ENCODE measurements at places on chromosomes 3 and 15.

GRCh38 chr3:10957976-10958749 is 34.4 kb upstream of the SLC6A1 start:
- no peak for DNase-seq

DNA sequence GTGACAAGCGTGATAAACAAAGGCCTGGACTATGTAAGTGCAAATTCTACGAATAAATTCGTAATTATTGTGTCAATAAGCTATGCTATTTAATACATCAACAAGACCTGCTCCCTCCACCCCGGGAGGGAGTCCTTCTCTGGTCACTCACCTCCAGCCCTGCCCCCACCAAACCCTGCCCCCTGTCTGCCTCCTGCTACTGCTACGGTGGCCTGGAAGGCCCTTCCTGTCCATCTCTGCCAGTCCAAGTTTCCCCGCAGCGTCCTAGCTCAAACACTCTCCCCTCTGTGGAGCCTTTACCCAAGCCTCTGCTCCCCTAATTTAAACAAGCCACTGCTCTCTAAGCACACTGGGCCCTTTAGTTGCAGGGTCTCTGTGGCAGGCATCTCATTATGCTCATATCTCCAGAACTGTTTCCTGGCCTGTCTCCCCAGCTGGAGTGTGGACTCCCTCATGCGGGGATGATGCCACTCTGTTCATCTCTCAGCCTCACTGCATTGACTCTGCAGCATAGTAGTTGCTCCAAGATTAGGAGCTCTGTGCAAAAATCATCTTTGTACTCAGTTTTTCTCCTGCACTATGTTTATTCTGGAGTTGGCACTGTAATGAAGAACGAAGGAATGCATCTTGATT is 241.2 kb downstream of the NTRK3 start:
- no peak for DNase-seq

DNA sequence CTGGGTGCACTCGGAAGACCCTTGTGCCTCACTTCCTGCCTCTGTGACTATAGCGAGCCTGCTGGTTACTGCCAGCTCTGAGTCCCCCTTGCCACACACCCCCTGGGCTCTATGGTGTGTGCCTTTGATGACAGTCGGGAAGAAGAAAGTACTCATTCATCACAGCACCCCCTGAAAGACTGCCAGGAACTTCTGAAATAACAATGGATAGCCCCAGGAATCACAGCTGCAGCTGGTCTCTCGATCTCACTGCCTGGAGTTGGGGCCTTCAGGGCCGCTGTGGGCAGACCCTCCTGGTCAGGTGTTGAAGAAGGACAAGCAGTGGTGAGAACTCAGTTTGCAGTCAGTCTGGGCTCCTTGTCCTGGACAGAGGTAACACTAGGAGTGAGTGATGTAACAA is 9.8 kb upstream of the RPP14 start:
- DNase-seq: no peak

DNA sequence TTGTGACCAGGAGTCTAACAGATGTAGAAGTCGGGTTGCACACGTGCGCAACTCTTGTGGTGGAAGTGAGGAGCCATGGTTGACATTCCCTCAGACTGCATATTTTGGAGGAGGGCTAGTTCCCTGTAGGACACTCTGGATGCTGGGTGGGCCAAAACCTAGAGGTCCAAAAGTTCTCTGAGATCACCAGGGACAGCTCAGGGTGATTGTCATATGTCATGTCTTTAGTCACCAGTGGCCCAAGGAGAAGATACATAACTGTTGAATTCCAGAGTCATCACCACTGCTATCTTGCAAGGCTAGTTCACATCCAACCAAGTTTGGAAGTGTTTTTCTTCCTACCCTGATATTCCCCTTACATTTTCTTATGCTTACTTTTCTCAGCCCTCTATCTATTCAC is 95.2 kb upstream of the C3orf80 start:
- DNase-seq: no peak

All from muscle of arm (tissue), 14 donors.